Muscle of arm (tissue), 14 donors: ENCODE measurements at places on chromosomes 4 and X. TPM values are rescaled to one million over a fixed set of nuclear protein-coding genes. Genes with fewer than 3 reads are reported as not detected.

NXF2 gene
- not detected for polyA plus RNA-seq

GRCh38 chr4:29970626-29971025 is 749.5 kb upstream of the PCDH7 start:
- DNase-seq, result no peak

GRCh38 chr4:16222957-16223527 is 3.2 kb downstream of the TAPT1 start:
- DNase-seq, result no peak

- no peak for DNase-seq
Observed at GRCh38 chrX:149682031-149682430, 29.8 kb upstream of the MAGEA11 start.

- no peak for DNase-seq
Observed at GRCh38 chr4:107467461-107467860, 252.6 kb downstream of the PAPSS1 start.

ADAM29 gene
- polyA plus RNA-seq, result not detected

DNA sequence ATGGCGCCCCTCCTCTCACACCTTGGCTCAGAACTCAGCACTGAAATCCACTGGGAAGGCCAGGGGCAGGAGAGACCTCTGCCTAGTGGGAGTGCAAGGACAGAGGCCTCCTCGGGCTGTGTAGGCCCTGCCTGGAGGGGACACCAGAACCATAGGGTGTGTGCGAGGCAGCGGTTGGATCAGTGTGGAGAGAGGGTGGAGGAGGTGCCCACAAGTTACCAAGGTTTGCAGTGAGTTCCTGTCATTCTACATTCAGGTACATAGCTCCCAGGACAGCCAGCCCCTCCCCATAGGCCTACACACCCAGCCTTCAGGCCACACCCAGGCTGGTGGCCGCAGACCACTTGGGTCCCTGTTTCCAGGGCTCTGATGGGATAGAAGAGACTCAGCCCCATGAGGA is 19.2 kb upstream of the SPON2 start:
- DNase-seq, result no peak

DNA sequence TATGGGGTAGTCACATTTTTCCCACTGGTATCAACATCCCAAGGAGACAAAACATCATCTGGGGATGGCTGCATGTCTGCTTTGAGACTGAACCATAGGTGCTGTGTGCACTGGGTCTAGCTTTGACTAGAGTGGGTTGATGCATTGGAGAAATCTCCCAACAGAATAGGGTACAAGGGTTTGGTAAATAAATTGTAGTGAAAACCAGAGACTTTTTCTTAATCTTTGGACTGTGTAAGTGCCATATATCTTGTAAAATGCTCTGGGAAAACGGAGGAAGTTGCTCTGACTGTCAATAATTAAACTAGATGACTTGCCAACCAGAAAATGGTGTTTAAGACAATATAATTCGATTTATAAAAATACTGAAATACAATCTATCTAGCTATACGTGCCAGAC is 1064.0 kb upstream of the SLIT2 start:
- DNase-seq, result no peak

DNA sequence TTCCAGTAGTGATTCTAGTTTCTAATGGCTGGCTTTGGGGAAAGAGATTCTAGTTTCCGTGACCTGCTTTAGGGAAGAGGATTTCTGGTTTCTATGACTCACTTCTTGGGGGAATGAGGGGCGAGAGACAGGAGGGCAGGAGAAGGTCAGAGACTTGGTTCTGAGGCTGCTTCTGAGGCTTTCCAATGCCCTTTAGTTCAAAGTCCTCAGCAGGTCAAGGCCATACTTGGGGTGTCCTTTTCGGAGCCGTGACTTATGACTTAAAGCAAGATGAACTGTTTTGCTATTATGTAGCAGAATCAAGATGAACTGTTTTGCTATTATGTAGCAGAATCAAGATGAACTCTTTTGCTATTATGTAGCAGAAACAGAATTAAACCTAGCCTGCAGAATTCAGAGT is 52.2 kb upstream of the TLR3 start:
- no peak for DNase-seq

DNA sequence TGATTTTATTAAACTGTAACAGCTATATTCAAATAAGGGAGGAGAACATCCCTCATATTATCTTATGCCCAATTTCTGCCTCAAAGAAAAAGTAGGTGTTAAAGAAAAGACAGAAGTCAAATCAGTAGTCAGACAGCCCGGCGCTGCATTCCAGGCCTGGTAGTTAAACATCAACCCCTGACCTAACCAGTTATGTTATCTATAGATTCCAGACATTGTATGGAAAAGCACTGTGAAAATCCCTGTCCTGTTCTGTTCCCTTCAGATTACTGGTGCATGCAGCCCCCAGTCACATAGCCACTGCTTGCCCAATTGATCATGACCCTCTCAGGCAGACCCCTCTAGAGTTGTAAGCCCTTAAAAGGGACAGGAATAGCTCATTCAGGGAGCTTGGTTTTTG is 269.9 kb upstream of the GALNT7 start:
- no peak for DNase-seq

GRCh38 chrX:56762220-56762619 is 33.2 kb downstream of the NBDY start:
- no peak for DNase-seq

DNA sequence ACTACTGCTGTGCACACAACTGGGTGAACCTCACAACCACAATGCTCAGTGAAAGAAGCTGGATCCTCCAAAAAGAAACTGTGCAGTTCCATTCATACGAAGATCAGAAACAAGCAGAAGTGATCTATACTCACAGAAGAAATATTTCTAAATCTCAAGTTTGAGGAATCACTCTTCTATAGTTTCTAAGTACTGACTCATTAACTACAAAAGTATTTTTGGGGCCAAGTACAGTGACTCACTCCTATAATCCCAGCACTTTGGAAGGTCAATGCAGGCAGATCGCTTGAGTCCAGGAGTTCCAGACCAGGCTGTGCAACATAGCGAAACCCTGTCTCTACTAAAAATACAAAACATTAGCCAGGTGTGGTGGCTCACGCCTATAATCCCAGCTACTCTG is 51.3 kb upstream of the RELL1 start:
- no peak for DNase-seq

SYTL4 gene
- polyA plus RNA-seq, result 8.4 TPM

CTBP1 gene
- polyA plus RNA-seq, result 128 TPM

HPGD gene
- polyA plus RNA-seq, result not detected

- DNase-seq, result no peak
Observed at GRCh38 chr4:72360075-72360474, 208.9 kb downstream of the ADAMTS3 start.

- no peak for DNase-seq
Observed at GRCh38 chr4:56683455-56683854, 2.4 kb upstream of the HOPX start.

AMOT gene
- 27.2 TPM for polyA plus RNA-seq

DNA sequence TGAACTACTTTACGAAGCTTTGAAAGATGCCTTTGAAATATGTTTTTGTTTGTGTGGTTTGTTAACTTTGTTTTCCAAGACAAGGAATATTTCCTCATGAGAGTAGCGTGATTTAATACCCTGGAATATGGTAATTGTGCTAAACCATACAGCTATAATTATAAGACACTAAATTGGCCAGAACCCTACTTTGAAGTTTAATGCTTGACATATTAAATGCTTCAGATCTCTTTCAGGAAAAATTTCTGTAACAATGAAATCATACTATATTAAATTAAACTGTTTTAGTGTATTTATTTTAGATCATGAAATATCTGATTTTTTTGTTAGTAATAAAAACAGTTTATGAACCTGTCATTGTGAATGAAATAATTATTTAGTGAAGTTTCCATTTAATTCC is 63.5 kb downstream of the DCLK2 start:
- no peak for DNase-seq

- no peak for DNase-seq
Observed at GRCh38 chr4:51885363-51885762, 42.4 kb downstream of the DCUN1D4 start.

DNA sequence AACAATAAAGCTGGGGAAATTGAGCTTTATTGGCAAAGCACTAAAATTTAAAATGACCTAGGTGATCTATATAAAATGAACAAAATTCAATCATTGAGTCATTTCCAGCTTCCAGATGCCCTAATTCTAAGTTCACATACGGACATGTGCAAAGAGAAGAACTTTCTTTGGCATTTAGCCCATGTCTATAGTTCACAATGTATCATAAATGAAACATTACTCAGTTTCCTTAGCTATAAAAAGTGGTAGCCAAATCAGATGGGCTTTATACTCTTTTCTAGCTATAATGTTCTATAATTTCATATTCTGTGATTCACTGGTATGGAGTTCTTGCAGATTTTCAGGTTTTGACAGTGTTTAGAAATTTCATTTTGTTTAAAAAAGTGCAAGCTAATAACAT is 327.4 kb downstream of the KCTD8 start:
- no peak for DNase-seq
